ENCODE measurements at places on chromosomes 2 and 18.

DNA sequence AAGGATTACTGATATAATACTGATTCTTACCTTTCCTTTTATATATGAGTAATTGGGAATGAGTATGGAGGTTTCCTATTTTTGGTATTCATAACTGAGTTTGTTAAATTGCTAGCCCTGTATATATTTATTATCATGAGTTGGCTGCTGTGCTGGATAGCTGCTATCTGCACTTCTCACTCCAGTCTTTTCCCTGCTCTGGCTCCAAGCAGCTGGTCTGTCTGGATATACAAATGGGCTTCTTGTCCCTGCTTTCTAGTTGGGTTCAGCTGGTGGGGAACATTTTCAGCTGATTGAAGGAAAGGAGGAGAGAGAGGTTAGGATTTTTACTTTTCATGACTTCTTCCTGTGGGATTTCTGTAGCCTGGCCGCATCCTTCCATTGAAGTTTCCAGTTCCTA, 41.2 kb downstream of the AGFG1 start:
- DNase-seq: no peak

DNA sequence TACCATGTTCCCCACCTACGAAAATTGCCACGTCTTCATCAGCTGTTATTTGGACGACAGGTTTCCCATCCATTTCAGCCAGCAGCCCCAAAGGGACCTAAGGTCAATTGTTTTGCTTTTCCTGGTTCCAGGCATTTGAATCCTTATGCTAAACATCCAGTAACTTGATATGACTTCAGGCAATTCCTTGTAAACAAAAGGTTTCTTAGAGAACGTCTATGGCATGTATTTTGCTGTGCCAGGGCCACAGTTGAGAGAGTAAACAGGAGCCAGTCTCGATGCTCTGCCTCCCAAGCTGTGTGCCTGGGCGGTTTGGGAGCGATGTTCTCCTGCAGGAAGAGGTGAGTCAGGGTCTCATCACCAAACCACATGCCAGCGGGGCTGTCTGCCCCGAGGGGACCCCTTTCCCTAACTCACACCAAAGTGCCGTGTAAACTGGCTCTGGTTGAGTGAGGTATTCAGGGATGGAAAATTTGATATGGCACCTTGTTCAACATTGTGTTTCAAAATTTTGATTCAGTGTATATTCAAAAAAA, 12.9 kb upstream of the MC5R start:
- no peak for DNase-seq

DNA sequence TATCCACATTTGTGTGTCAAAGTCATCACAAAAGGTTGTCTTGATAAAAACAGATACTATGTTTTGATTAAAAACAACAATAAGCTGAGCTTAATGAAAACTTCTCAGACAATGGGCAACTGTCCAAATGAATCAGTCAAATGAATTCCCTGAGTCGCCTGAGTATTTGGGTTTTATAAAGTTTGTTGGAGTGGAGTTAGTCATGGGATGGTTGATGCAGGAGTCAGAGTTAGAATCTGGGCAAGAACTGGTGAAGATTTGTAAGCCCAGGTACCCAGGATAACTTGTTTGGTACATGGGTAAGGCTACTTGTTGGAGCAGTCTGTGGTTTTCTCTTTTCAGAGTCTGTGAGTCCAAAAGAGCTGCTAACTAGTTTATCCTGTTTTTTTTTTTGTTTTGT, 34.4 kb upstream of the RAPGEF4 start:
- DNase-seq: no peak

GRCh38 chr2:158603986-158604385, 147.2 kb downstream of the PKP4 start:
- DNase-seq: no peak

GRCh38 chr2:10079266-10079869, 843 bp downstream of the CYS1 start:
- no peak for DNase-seq

- DNase-seq: no peak
Measured at GRCh38 chr18:48531908-48532307, 6.9 kb upstream of the CTIF start.

- DNase-seq: peak; percentile 5
Measured at GRCh38 chr2:224025874-224026273, 13.2 kb downstream of the SERPINE2 start.

DNA sequence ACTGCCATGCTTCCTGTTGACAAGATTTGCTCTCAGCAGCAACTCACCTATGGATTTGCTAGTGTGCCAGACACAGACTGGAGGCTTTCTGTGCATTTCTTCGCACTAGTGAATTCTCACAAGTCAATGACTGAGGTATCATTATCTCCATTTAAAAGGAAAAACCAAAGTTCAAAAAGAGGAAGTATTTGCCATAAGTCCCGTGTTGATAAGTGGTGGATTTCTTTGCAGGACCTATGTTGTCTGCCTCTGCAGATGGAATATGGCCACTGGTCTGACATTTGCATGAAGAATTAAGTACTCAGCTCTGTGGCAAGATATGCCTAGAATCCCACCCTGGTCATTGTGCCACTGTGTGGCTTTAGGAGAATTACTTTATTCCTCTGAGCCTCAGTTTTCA, 299.6 kb downstream of the PAX3 start:
- no peak for DNase-seq
